Large intestine (tissue), 12 donors: ENCODE measurements at places on chromosomes 12 and 14. TPM values are rescaled to one million over a fixed set of nuclear protein-coding genes. Genes with fewer than 3 reads are reported as not detected.

- H3K27ac ChIP-seq: no peak overlapping the region
- H3K4me1 ChIP-seq: peaks cover 24% of the 10 kb centered on the region
- no peaks in the 10 kb centered on the region for H3K27me3 ChIP-seq
- H3K4me3 ChIP-seq: no peak overlapping the region
These were observed 79.6 kb downstream of the PITPNM2 start for GRCh38 chr12:123071099-123071800.

SLC38A2 gene
- 91.6 TPM for polyA plus RNA-seq

HCFC2 gene
- 12.2 TPM for polyA plus RNA-seq

GNB3 gene
- polyA plus RNA-seq: 5.9 TPM

DNA sequence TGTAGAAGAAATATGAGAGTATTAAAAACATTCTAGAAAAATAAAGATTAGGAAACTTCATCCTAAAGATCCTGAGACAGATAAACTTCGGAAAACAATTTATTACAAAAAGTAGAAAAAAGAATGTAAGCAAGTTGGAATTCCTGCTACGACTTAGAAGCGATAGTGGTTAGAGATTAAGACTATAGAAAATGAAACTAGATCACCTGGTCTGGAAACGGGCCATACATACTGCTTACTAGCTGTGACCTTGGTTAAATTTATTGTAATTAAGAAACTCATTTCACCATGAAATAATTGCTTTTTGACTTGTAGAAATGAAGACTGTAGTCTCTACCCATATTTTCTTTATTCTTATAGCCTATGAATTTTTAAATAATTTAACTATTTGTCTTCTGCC is 614.1 kb downstream of the SLC16A7 start:
- no peak overlapping the region for H3K27ac ChIP-seq
- no peaks in the 10 kb centered on the region for H3K4me1 ChIP-seq
- no peaks in the 10 kb centered on the region for H3K36me3 ChIP-seq
- DNase-seq: no peak

- no peak for DNase-seq
- no peaks in the 10 kb centered on the region for H3K4me1 ChIP-seq
- no peaks in the 10 kb centered on the region for H3K27me3 ChIP-seq
- no peak overlapping the region for H3K27ac ChIP-seq
These were observed 53.9 kb downstream of the METTL25 start for GRCh38 chr12:82412246-82412645.

DNA sequence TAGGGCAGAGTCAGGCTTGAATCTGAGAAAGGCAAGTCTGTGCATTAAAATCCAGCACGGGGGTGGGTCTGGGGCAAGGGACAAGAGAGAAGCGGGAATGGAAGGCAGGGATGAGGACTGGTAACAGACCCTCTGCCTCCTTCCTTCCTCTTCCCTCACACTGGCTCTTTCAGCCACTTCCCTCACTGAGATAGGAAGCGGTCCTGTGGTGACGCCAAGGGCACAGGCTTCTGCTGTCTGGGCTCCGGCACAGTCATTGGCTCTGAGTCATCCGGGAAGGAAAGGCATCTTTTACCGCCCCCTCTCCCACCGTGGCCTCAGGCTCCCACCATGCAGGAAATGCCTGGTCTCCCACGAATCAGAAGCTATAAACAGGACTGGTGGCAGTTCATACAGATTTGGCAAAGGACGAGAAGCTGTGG is 70.2 kb downstream of the ETV6 start:
- DNase-seq: no peak
- H3K4me3 ChIP-seq: no peak overlapping the region
- no peaks in the 10 kb centered on the region for H3K36me3 ChIP-seq
- H3K27me3 ChIP-seq: no peaks in the 10 kb centered on the region

ASCL1 gene
- 6.4 TPM for polyA plus RNA-seq

ABCD2 gene
- polyA plus RNA-seq: 0.67 TPM

DNA sequence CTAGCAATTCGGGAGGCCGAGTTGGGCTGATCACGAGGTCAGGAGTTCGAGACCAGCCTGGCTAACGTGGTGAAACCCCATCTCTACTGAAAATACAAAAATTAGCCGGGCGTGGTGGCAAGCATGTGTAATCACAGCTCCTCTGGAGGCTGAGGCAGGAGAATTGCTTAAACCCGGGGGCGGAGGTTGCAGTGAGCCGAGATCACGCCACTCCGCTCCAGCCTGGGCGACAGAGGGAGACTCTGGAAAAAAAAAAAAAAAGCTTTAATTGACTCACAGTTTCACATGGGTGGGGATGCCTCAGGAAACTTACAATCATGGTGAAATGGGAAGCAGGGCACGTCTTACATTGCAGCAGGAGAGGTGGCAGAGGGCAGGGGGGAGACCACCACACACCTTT is 30.6 kb upstream of the SLC2A3 start:
- no peak overlapping the region for H3K27ac ChIP-seq
- H3K36me3 ChIP-seq: no peaks in the 10 kb centered on the region
- H3K27me3 ChIP-seq: peaks cover 21% of the 10 kb centered on the region
- no peak for DNase-seq
- H3K4me3 ChIP-seq: no peak overlapping the region
- peaks cover 5% of the 10 kb centered on the region for H3K4me1 ChIP-seq

GRCh38 chr12:119322301-119322723 is 12.2 kb upstream of the CCDC60 start:
- H3K36me3 ChIP-seq: no peaks in the 10 kb centered on the region
- no peak overlapping the region for H3K4me3 ChIP-seq
- no peak overlapping the region for H3K27ac ChIP-seq
- no peaks in the 10 kb centered on the region for H3K27me3 ChIP-seq

DNA sequence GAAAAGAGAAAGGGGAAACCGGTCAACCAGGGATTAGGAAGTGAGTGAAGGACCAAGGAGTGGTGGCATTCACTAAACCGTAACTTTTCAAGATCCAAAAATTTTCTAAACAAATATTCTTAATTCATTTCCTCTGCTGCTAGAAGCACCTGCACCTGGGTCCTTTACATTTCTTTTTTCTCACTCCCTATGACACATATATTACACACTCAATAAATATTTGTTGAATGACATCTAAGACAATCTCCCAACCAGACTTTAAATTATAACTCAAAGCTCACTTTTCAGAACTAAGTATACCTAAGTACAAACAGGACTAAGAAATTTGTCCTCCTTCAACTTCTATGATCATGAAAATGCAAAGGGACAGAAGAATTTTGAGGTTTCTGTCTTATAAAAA is 11.1 kb downstream of the TTC5 start:
- H3K4me1 ChIP-seq: no peaks in the 10 kb centered on the region
- no peaks in the 10 kb centered on the region for H3K27me3 ChIP-seq
- H3K4me3 ChIP-seq: no peak overlapping the region
- no peak for DNase-seq

DNA sequence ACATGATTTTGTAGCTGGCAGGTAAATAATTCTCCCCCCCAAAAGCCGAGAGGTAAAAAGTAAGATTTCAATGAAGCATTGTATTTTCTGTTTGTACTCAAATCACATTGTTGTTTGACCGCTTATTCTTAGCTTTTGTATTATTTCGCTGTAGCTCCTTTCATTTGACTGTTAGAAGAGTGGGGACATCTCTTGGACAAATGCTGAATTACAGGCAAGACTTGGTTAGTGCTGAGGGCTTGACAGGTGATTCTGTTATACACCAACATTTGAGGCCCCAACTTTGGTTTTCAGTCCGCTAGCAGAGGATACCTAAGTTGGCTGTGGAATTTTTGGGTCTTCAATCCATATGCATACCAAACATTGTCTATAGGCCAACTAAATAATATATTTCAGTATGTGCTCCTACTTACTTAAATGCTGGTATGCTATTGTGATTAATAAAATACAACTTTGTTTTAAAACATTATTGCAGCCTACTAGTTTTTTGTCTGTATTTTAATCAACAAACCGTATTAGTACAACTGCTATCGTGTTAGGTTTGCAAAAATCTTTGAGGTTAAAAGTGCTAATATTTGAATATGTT is 102.2 kb downstream of the ERC1 start:
- no peak overlapping the region for H3K27ac ChIP-seq
- H3K27me3 ChIP-seq: no peaks in the 10 kb centered on the region
- no peak overlapping the region for H3K4me3 ChIP-seq
- H3K36me3 ChIP-seq: no peaks in the 10 kb centered on the region
- H3K4me1 ChIP-seq: no peaks in the 10 kb centered on the region

DNA sequence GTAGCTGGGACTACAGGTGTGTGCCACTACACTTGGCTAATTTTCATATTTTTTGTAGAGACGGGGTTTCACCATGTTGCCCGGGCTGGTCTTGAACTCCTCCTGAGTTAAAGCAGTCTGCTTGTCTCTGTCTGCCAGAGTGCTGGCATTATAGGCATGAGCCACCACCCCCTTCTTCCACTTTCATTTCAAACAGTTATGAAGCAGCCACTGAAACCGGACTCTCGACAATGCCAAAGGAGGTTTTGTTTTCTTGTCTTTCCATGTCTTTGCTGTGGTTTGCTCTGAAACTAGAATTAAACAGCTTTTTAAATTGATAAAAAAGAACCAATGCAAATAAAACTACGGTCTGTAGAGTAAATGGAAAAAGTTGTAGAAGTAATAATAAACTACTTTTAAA is 30.4 kb downstream of the RAP1B start:
- no peaks in the 10 kb centered on the region for H3K27me3 ChIP-seq
- H3K4me3 ChIP-seq: no peak overlapping the region
- no peak for DNase-seq
- peaks cover 15% of the 10 kb centered on the region for H3K36me3 ChIP-seq
- no peak overlapping the region for H3K27ac ChIP-seq

DNA sequence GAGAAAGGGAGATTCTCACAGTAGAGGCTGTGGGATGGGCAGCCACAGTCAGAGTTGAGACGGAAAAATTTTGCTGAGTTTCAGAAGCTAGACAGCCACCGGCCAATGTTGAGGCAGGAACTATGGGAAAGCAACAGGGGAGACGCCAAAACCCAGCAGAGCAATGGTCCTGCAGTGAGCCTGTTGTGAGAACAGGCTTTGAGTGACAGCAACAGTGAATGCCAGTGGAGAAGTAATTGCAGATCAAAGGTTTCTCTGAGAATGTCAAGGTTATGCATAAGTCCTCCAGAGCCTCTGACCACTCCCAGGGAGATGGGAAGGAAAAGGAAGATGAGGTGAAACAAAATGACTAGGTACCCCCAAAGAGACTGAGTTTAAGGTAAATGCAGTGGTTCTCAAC is 54.2 kb upstream of the DAAM1 start:
- H3K36me3 ChIP-seq: no peaks in the 10 kb centered on the region
- DNase-seq: no peak
- no peak overlapping the region for H3K27ac ChIP-seq
- H3K27me3 ChIP-seq: no peaks in the 10 kb centered on the region
- H3K4me3 ChIP-seq: no peak overlapping the region

RNF212B gene
- polyA plus RNA-seq: 0.34 TPM

DNA sequence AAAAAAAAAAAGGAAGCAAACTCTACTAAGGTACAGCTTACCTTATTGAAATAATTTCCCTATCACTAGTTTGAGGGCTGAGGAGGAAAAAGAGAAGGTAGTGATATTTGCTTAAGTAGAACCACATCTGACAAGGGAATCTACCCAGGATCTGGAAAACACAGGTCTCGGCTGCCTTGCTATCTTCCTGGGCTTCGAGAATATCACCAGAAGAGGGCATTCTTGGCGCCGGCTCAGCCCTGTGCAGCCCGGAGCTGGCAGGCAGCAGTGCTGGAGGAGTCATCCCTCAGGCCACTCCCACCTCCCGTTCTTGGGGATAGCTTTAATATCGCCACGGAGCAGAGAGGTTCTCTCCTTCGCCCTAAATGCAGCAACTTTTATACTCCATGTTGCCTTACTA is 1181.2 kb downstream of the VRK1 start:
- no peaks in the 10 kb centered on the region for H3K27me3 ChIP-seq
- DNase-seq: peak; percentile 46
- no peaks in the 10 kb centered on the region for H3K36me3 ChIP-seq
- H3K27ac ChIP-seq: no peak overlapping the region
- H3K4me3 ChIP-seq: no peak overlapping the region

GRCh38 chr14:35632676-35633075 is 98.7 kb downstream of the INSM2 start:
- H3K36me3 ChIP-seq: peaks cover 25% of the 10 kb centered on the region
- no peak overlapping the region for H3K27ac ChIP-seq
- no peaks in the 10 kb centered on the region for H3K4me1 ChIP-seq

CLBA1 gene
- 7.0 TPM for polyA plus RNA-seq
